Naive thymus-derived CD4-positive, alpha-beta T cell (primary cell): ENCODE measurements at places on chromosomes 7 and 10. TPM values are rescaled to one million over a fixed set of nuclear protein-coding genes. Genes with fewer than 3 reads are reported as not detected.

The SFTPA2 gene
- polyA plus RNA-seq = not detected

DNA sequence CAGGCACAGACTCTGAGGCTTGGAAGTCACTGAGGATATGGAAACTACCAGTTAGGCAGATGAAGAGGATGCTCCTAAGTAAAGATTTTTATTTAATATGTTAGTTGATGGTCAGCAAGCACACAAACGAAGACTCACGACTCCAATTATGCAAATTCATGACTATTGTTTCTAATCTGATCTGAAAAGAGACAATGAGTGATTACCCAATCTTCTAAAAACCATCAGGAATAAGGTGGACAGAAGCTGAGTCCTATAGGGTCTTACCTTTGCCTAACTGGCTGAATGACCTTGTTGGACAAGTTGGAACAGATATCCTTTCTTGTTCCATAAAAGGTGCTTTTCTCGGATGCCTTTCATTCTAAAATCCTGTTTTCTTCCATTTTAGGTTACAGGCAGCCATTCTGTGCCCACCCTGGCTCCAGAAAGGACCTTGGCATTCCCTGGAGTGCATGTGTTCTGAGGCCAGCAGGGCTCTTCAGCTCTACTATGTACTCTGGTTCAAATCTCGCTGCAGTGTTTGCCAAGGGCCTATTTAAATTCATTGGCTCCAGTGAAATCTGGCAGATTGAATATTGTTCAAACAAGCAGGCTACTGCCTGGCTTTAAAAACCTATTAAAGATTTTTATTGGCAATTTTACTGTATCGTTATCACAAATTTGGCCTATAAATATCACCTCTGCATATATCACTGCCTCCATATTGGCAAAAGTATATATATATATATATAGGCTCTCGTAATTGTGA is 77.5 kb downstream of the SLC25A13 start:
- DNase-seq = no peak

DNA sequence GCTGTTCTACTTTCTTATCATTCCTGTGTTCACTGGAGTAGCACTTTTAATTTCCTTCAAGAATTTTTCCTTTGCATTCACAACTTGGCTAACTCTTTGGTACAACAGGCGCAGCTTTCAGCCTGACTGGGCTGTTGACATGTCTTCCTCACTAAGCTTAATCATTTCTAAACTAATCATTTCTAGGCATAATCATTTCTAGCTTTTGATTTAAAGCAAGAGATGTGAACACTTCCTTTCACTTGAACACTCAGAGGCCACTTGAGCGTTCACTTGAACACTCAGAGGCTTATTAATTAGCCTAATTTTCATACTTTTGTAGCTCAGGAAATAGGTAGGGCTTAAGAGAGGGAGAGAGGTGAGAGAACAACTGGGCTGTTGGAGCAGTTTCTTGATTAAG is 15.9 kb downstream of the C10orf90 start:
- DNase-seq = no peak

GRCh38 chr7:99860281-99861127 is 16.3 kb downstream of the OR2AE1 start:
- no peak for DNase-seq

The PON1 gene
- polyA plus RNA-seq = not detected

The GNGT1 gene
- not detected for polyA plus RNA-seq

DNA sequence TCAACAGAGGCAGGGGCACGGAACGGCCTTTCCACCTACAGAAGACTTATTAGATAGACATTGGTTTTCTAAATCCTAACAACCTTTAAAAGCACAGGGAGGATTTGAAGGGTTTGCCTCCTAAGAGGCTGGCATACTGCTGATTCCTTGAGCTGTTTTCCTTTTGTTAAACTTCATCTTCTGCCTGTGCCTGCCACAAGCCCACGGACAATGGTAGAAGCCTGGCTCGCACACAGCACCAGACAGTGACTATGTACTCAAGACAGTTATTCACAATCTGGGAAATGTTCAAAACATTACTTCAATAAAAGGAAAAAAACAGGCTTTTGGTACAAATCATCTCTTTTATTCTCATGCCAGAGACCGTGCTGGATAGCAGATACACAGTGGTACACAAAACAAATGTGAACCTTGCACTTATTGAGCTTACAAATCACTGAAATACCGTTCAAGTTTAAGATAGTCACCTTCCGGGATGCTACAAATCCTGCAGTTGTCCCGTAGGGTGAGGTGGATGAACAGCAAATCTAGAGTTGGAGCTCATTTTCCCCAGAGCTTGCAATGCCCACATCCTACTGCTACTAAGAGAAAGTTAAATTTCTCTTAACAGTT is 63.9 kb downstream of the VPS41 start:
- no peak for DNase-seq

The CREB5 gene
- polyA plus RNA-seq = not detected

- DNase-seq = no peak
These were observed 318.5 kb downstream of the GPR158 start for GRCh38 chr10:25493122-25493893.

- no peak for DNase-seq
These were observed 88.4 kb upstream of the STEAP1B start for GRCh38 chr7:22588351-22588750.

DNA sequence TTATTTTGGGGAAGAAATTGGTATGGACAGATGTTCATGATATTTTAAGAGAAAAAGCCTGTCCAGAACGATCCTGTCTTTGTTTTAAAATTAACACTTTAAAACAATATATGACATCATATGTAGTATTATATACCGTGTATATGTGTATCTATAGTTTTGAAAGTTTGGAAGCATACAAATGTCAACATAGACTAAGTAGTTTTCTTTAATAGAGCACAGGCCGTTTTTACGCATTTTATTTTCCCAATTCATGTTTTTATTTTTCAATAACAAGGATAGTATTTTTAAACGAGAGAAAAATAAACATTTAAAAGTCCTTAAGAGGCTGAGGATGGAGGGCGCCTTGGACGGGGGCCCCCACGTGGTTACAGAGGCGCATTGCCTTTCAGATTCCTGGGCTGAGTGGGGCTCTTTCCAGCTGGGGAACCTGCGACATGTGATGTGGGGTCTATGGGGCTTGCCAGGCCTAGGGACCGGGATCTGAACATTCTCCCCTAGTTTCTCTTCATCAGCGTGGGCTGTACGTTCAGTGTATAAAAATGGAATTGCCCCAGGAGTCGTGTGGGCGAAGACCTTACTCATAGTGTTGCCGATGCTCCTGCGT is 127.8 kb upstream of the ZNF746 start:
- peak; percentile 30 for DNase-seq

The EIF5AL1 gene
- polyA plus RNA-seq = 0.32 TPM

DNA sequence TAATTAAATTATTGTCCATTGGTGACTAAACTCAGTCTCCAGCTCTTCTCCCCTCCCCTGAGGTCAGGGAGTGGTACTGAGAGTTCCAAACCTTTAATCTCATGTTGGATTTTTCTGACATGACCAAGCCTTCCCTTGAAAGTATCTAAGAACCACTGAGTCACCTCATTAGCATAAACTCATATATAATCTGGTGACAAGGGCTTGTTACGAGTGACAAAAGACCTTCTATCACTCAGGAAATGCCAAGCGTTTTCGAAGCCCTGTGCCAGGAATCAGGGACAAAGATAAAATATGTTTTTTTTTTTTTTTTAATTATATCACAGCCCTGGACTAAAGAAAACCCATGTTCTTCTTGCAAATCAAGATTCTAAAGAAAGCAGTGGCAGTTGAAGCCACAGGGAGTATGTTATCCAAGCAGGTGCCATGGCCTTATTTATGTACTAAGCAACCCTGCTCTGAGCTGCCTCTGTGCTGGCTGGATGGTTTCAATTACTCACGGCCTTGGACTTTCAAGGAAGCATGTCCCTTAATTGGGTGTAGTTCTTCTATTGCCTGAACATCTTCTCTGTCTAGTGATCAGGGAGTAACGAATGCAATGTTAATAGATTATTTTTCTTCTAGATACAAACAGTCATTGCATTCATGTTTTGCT is 169.0 kb upstream of the PRKCQ start:
- DNase-seq = no peak

The GPR15LG gene
- polyA plus RNA-seq = not detected

DNA sequence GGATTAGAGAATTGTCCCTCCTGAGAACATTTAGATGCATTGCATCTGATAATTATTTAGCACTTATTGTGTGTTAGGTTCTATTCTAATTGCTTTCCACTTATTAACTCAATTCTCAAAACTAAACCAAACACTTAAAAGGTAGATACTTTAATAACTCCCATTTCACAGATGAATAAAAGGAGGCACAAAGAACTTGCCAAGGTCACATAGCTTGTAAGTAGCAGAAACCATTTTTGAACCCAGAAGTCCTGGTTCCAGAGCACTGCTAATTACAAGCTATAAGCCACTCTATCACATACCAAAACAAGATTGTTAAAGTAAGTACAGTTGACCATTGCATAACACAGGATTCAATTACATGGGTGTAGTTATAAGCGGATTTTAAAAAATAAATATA is 164.9 kb downstream of the CPED1 start:
- DNase-seq = no peak

DNA sequence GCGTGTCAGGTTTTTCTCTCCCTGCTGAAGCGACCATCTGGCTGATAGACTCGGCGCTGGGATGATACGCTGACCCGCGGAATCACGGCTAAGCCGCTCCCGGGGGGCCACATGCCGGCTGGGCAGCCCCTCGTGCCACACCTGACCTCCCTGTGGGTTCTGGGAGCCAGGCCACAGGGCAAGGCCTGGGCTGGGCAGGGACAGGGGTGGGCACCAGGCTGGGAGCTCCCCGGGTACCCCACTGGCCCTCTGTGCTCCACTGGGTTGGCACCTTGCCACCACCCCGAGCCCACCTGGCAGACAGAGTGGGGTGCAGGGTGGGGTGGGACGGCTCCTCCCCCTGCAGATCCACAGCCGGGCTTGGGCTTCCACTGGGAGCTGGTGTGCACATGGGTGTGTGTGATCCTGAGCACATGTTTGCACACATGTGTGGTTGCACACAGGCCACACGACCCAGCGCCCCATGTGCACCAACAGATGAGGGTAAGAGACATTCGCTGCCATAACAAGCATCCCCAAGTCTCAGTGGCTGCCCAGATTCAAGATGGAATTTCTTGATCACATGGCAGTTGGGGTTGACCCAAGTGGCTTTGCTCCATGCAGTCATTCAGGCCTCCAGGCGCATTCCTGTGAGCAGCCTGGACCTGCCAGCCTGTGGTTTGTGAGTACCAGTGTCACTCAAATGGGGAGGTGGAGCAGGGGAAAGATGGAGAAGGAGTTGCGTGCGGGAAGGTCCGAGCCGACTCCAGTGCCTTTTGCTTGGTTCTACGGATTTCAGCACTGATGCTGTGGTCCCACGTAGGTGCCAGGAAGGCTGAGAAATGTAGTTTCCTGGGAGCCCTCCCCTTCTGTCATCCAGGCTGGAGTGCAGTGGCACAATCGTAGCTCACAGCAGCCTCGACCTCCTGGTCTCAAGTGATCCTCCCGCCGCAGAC is 79.7 kb downstream of the UNCX start:
- DNase-seq = no peak

The SEC23IP gene
- 45.1 TPM for polyA plus RNA-seq

GRCh38 chr7:30800785-30801252 is 29.6 kb downstream of the MINDY4 start:
- DNase-seq = no peak

GRCh38 chr7:155663937-155664336 is 19.5 kb downstream of the RBM33 start:
- DNase-seq = no peak

The CPN1 gene
- polyA plus RNA-seq = not detected

GRCh38 chr7:88540012-88540411 is 219.5 kb upstream of the ZNF804B start:
- no peak for DNase-seq

- no peak for DNase-seq
These were observed 51.9 kb downstream of the PLPP4 start for GRCh38 chr10:120508966-120509365.

The OIT3 gene
- polyA plus RNA-seq = not detected

The SLC26A5 gene
- not detected for polyA plus RNA-seq

The SORCS1 gene
- polyA plus RNA-seq = not detected

The NXPH1 gene
- not detected for polyA plus RNA-seq

The CTNNA3 gene
- 0.59 TPM for polyA plus RNA-seq

The CTAGE4 gene
- 0.29 TPM for polyA plus RNA-seq

The PTER gene
- 13.1 TPM for polyA plus RNA-seq

DNA sequence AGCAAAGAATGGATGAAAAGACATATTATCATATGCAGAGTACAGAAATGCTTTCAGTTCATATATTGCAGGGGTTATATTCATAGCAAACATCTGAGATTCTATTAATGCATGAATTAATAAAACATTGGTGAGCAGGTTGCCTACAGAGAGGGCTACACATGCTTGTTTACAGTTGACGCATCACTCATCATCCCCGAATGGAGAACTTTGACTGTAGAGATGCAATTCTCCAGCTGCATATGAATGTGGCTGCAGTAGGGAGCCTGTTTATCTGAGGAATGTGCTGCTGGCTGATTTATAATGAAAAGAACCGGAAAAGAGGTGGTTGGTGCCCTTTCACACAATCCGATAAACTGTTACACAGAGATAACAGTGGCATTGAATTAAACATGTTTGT is 116.5 kb downstream of the GRM3 start:
- no peak for DNase-seq

The LGI1 gene
- polyA plus RNA-seq = not detected

- DNase-seq = no peak
These were observed at the start of gene AMPH for GRCh38 chr7:38630720-38631673. AMPH (minus strand) TSS chr7:38631373; CDS start chr7:38631351, 22 bp downstream.

DNA sequence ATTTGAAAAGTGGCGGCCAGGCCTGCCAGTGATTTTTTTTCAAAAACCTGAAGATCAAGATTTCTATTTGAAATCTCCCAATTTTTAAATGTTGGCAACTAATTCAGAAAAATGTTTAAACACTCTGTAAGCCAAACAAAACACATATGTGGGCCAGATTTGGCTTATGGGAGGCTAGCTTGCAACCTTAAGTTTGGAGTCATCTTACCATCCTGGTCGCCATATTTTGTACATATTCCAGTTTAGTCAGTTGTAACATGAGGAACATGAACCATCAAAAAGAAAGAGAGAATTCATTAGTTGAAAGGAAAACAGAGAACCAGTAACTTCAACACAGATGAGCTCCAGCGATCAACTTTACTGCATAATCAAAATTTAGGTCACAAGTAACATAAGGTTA is 115.4 kb downstream of the TMEM26 start:
- no peak for DNase-seq

GRCh38 chr10:11336722-11337162 is 274.7 kb downstream of the USP6NL start:
- no peak for DNase-seq

The SLC26A3 gene
- polyA plus RNA-seq = not detected

- no peak for DNase-seq
These were observed 818.6 kb downstream of the TNS3 start for GRCh38 chr7:46763344-46763743.
